Right kidney (tissue), 9 donors: ENCODE measurements at places on chromosomes 5 and 9.

GRCh38 chr5:43063721-43064171 lies 23.6 kb upstream of the ANXA2R start:
- DNase-seq: peak; percentile 36

DNA sequence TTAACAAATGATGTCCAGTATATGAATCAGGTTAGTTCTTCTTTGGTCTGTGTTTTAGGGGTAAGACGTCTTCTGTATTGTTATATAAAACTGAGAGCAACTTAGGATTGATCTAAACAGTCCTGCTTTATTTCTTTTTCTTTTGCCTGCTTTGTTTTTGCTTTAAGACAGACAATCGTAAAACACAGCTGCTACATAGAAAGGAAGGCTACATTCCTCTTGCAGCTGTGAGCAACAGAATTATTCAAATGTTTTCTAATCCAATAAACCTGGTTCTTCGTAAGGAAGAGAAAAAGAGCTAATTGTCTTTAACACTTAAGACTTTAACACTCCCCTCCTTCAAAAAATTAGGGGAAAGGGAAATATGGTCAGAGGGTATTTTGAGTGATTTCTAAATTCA lies 14.6 kb downstream of the FGF1 start:
- DNase-seq: no peak

GRCh38 chr9:32172256-32172655 lies 212.2 kb upstream of the ACO1 start:
- DNase-seq: no peak

GRCh38 chr5:105924366-105924765 lies 1746.4 kb downstream of the EFNA5 start:
- DNase-seq: no peak

DNA sequence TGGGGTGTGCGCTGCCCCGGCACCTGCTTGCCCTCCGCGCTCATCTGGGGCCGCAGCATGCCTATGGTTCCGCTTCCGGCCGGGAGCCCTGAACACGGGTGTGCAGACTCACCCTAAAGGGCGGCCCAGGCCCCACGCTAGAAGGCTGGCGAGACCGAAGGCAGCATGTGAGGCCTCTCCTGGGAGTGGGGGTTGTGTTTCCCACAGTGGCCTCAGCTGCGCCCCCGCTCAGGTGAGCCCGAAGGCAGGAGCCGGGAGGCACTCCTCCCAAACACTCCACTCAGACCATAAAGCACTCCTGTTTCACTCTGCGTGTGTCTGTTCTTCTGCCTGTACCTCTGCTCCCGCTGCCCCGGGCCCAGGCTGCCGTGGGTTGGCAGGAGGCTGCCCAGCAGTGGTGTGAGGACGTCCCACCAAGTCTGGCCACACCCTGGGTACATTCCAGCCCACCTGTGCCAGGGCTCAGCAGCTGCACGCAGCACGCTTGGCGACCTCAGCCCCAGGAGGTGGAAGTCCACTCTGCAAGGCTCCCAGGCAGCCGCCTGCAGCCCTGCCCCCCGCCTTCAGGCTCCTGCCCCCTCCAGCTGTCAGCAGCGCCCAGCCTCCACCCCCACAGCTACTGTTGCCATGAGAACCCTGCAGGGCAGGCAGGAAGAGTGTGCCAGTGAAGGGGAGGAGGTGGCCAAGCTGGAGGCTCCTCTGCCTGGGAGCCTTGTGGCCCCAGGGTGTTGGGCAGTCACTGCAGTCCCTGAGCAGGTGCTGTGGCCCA lies 1.2 kb upstream of the AJM1 start:
- peak; percentile 72 for DNase-seq

DNA sequence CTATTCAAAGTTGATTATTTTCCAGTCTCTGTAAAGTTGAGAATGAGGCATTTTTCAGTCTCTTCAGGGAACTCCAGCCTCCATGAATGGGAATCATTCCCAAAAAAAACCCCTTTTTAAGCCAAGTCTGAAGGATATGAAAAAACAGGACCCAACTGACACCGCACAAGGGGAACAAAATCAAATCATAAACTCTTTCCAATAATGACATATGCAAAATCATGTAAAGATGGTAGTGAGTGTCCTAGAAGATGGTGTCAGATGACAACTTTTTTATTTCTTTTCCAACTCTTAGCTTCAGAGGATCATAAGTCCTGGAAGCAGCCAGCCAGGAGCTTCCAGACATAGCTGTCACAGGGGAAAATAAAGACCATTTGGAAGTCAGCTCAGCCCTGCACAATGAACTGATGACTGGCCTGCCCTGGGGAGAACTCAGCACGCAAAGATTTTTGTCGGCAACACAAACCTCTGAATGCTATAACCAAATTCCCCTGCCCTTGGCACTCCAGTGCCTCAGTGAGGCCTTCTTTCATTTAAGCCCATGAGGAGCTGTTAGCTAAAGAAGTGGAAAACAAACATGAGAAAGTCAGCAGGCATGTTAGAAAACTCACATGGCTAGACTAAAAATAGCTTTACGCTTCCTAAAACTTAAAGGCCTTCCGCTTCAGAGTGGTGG lies 85.4 kb downstream of the SLC1A3 start:
- no peak for DNase-seq

DNA sequence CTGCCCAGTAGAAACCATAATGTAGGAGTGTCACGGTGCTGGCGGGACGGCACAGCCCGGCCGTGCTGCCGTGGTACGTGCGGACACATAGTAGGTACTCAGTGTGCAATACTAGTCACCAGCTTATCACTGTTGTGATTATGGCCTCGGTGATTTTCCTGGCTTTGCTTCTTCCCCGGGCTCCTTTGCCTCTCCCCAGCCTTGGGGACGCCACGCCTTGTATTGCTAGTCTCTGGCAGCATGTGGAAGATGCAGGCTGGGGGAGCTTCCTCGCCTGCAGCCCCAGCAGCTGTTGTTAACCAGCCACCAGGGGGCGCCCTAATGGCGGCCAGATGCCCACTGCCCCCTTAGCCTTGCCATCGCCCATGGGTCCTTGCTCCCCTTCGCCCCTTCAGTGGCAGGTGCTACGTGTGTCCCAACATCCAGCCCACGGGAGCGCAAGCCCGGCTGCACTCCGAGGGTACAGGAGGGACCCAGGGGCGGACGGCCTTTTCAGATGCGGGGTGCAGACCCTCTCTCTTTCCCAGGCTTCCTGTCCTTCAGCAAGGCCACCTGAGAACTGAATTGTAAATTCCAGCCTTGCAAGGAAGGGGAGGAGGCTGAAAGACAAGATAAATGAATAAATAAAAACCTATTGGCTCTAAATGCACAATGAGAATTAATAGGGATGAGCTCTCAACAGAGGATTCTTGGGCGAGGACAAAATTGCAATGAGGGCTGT lies 8.0 kb downstream of the NTNG2 start:
- no peak for DNase-seq

GRCh38 chr5:135318924-135319323 lies 80.1 kb downstream of the MACROH2A1 start:
- DNase-seq: no peak

- DNase-seq: no peak
These were observed 324.8 kb downstream of the CYLC2 start for GRCh38 chr9:103319979-103320378.

DNA sequence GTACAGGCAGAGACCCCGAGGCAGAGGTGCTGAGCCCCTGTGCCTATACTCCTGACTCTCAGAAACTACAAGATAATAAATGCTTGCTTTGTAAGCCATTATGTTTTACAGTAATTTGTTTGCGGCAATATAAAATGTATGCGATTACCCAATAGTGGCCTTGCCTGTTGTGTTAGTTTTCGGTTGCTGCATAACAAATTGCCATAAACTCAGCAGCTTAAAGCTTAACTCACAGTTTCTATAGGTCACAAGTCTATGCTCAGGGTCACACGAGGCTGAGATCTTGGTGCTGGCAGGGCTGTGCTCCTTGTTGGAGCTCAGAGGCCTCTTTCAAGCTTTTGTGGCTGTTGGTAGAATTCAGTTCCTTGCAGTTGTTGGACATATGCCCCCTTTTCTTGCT lies 114.8 kb downstream of the COL23A1 start:
- DNase-seq: no peak

DNA sequence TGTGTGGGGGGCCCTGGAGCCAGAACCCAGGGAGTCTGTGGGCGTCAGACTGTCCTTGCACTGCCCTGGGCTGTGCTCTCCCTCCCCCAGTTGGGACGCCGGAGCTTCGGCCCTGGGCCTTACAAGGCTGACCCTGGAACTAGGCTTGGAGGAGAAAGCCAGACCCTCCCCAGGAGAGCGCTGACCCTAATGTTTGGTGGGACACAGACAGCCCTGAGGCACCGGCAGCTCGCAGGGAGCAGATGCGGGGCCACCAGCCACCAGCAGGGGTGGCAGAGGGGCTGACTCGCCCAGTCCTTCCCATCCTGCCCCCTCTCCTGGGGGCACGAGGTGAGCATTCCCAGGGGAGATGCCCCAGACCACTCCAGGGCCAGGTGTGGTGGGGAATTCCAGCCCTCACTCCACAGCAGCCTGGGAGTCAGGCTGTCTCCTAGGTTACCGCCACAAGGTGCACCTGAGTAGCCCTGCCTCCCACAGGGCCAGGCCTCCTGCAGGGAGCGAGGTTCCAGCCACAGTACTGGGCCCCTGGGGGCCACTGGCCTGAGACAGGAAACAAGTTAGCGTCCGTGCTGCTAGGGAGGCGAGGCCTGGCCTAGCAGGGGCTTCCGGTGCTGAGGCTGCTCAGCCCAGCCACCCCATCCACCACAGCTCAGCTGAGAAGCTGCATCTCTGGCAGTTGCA lies 134.6 kb downstream of the OLFM1 start:
- DNase-seq: no peak

- DNase-seq: no peak
These were observed 162.7 kb downstream of the ZNF608 start for GRCh38 chr5:124583469-124584350.

- DNase-seq: no peak
These were observed 315.5 kb downstream of the ADGRV1 start for GRCh38 chr5:90874066-90874465.

GRCh38 chr9:134376386-134377142 lies 50.3 kb downstream of the RXRA start:
- no peak for DNase-seq
